Fibroblast of gingiva (primary cell): ENCODE measurements at places on chromosomes 11 and 22.

DNA sequence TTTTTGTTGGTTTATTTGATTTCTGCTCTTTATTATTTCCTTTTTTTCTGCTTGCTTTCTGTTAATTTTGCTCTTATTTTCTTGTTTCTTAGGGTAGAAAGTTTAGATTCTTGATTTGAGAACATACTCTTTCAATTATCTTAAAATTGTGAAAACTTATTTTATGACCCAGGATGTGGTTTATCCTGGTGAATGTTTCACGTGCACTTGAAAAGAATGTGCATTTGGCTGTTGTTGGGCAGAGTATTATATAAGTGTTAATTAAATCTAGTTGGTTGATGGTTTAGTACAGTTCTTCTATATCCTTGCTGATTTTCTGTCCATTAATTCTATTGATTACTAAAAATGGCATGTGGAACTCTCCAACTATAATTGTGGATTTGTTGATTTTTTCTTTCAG lies 66.9 kb upstream of the NARS2 start:
- no peak for DNase-seq

GRCh38 chr11:116888024-116888423 lies 50.6 kb upstream of the APOA1 start:
- DNase-seq, result peak; percentile 67

GRCh38 chr11:12702999-12703453 lies 28.8 kb downstream of the TEAD1 start:
- DNase-seq, result no peak

- no peak for DNase-seq
Observed at GRCh38 chr11:39724404-39724803, 1735.0 kb downstream of the LRRC4C start.

GRCh38 chr22:48277868-48278581 lies 1515.6 kb downstream of the TBC1D22A start:
- no peak for DNase-seq

DNA sequence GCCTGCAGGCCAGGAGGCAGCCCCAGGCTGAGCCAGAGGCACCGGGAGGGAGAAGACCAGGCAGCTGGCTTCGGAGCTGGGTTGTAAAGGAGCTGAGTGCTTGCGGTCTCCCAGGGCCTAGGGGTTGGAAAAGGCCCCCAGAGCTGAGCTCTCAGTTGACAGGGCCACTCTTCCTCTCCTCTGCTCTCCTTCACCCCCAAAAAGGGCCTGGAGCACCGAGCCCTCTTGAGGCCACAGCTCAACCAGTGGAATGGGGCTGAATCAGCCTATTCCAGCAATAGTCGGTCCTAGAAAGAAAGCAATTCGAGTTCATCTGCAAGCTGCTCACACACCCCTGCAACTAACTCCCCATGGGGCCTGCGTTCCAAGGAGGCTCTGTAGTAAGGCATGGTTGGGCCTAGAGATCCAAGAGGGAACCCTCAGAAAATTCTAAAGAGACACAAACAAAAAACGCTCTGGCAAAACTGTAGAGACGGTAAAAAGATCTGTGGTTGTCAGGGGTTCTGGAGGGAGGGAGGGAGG lies 205.0 kb downstream of the BUD13 start:
- DNase-seq, result no peak
